ENCODE measurements at places on chromosomes 1 and 21.

DNA sequence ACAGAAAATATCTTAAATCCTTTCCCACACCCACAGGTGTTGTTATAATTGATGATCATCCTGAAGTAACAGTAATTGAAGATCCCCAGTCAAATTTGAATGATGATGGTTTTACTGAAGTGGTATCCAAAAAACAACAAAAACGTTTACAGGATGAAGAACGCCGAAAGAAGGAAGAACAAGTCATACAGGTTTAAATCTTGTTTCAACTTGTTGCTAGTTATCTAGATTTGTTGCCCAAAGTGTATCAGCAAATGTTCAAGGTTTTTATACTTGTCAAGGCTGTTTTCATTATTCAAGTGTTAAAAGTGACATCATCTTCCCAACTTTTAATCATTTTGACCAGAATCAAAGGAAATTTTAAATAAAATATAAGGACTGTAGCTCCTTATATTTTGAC, 64.7 kb downstream of the PRRC2C start:
- DNase-seq: no peak

GRCh38 chr1:104629589-104629988, 879.9 kb downstream of the AMY1C start:
- no peak for DNase-seq

DNA sequence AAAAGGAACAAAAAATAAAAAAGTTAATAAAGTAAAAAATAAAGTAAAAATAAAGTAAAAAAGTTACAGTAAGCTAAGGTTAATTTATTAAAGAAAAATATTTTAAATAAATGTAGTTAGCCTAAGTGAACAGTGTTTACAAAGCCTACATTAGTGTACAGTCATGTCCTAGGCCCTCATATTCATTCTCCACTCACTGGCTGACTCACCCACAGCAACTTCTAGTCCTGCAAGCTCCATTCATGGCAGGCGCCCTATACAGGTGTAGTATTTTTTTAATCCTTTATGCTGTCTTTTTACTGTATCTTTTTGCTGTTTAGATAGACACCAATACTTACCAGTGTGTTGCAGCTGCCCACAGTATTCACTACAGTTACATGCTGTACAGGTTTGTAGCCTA, 12.4 kb downstream of the ADAR start:
- DNase-seq: no peak

DNA sequence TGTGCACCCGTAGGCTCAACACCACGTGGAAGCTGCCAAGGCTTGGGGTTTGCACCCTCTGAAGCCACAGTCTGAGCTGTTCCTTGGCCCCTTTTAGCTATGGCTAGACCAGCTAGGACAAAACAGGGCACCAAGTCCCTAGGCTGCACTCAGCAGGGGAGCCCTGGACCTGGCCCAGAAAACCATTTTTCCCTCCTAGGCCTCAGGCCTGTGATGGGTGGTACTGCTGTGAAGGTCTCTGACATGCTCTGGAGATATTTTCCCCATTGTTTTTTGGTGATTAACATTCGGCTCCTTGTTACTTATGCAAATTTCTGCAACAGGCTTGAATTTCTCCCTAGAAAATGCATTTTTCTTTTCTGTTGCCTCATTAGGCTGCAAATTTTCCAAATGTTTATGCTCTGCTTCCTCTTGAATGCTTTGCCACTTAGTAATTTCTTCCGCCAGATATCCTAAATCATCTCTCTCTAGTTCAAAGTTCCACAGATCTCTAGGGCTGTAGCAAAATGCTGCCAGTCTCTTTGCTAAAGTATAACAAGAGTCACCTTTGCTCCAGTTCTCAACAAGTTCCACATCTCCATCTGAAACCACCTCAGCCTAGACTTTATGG, 69.0 kb upstream of the KRTAP19-8 start:
- no peak for DNase-seq

DNA sequence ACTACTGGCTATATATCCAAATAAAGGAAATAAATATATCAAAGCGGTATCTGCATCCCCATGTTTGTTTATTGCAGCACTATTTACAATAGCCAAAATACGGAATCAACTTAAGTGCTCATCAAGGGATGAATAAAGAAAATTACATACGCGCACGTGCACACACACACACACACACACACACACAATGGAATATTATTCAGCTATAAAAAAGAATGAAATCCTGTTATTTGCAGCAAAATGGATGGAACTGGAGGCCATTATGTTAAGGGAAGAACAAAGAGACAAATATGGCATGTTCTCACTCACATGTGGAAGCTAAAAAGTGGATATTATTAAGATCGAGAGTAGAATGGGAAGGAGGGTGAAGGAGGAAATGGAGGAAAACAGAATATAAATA, 20.2 kb downstream of the COPA start:
- no peak for DNase-seq

DNA sequence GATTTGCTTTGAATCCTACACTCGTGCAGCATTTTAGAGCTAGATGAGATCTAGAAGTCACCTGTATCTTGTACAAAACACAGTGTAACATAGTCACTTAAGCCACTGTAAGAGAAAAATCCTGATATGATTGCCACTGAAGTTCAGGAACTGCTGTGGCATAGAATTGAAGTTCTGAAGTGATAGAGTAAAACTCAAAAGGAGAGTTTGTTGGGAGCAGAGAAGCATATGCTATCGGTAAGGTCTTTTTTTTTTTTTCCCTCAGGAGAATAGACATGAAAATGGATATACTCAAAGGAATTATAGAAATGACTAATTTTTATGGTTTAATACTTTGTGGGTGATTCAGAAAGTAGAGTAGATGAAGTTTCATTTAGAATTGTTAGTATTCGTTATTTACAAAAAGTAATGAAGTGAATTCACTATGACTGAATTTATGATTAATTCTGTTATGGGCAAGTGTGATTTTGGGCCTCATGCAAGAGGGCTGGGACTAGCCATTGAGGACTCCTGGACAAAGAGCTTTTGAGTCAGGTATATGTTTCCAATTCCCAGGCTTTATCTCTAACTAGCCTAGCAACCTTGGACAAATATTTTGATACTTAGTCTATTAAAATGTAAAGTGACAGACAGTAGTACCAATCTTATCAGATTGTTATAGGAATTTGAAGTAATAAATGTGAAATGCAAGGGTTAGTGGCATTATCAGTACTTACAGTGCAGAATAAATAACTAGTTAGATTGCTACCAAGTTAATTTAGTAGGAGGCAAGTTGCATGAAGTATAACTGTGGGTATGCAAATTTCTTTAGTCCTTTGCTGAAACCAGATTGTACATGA, 3.1 kb downstream of the KCTD3 start:
- no peak for DNase-seq

DNA sequence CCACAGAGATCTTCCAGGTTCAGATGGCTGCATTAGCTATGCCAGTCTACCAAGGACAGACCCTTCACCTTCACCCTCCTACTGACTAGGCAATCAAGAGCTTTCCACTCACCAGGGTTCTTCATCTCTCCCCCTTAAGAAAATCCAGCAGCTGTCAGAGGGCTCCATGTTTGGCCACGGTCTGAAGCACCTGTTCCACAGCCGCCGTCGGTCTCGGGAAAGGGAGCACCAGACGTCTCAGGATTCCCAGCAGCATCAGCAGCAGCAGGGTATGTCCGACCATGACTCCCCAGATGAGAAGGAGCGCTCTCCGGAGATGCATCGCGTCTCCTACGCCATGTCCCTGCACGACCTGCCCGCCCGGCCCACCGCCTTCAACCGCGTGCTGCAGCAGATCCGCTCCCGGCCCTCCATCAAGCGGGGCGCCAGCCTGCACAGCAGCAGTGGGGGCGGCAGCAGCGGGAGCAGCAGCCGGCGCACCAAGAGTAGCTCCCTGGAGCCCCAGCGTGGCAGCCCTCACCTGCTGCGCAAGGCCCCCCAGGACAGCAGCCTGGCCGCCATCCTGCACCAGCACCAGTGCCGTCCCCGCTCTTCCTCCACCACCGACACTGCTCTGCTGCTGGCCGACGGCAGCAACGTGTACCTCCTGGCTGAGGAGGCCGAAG, 13.8 kb downstream of the TMCC2 start:
- no peak for DNase-seq

DNA sequence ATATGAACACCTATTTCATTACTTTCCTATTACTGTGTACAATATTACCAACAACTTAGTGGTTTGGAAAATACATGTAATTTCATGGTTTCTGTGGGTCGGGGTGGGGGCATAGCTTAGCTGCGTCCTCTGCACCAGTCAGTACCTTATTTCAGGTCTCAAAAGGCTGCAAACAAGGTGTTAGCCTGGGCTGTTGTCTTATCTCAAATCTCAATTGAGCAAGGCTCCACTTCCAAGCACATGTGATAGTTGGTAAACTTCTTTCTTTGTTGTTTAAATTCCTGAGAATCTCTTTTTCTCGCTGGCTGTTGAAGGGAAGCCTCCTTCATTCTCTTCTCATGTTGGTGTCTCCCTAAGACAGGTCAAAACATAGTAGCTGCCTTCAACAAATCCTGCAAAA, 485.4 kb downstream of the AMY1C start:
- no peak for DNase-seq

GRCh38 chr1:234529095-234529949, 50.3 kb upstream of the TARBP1 start:
- DNase-seq: no peak

DNA sequence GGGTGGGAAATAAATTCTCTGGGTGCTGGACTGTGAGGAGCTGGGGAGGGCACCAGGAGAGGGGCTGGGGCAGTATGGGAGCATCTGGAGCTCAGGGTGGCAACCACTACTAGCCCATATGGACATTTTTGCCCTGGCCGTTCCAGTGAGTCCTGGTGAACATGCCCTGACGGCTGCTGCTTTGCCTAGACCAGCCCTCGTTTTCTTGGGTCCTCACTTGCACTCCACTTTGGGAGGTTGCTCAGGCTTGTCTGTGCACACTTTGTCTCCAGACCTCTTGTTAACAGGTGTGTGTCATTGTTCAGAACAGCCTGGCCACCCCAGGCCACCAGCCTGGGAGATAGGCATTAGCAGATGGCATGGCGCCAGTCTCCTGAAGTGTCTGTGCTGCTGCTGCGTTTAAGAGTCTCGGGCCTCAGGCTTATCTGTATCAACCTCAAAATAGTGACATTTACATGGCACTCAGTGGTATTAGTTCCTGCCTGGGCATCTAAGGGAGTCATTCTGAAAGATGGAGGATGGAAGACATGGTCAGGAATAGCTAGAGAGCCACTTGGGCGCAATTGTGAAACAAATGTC, 190.5 kb downstream of the PTPRU start:
- no peak for DNase-seq

DNA sequence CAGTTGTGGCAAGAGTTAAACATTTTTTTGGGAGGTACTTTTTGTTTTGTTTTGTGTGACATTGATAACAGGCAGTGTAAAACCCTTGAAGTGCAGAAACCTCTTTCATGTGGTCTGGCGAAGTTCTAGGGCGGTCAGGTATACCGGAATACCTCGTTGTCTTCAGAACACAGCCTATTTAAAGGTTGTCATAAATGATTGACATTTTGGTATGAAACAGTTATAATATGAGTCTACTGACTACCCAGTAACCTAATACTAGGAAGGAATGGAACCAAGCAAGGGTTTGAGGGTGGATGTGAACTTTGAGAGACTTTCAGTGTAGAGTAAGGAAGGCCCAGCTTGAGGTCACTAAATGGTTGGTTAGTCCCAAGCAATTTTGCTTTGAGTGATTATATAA, 40.5 kb downstream of the PATJ start:
- no peak for DNase-seq

DNA sequence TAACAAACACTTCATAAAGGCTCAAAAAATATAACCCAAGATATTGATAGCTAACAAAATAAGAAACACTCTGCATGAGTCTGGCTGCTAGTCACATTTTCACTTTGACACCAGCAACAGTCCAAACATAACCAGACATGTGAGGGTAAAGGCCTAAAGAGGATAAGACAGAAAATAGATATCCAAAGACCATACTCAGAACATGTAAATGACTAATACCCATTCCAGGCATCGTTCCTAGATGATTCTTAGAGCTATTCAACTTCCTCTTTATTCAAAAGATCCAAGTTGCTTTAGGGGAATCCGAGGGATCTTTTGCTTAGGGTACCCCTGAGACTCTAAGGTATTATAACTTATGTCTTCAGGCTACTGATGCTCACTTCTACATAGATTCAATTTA, 5.1 kb downstream of the COL24A1 start:
- DNase-seq: no peak

- no peak for DNase-seq
These were observed 44.2 kb downstream of the SLC19A1 start for GRCh38 chr21:45497846-45498645.

DNA sequence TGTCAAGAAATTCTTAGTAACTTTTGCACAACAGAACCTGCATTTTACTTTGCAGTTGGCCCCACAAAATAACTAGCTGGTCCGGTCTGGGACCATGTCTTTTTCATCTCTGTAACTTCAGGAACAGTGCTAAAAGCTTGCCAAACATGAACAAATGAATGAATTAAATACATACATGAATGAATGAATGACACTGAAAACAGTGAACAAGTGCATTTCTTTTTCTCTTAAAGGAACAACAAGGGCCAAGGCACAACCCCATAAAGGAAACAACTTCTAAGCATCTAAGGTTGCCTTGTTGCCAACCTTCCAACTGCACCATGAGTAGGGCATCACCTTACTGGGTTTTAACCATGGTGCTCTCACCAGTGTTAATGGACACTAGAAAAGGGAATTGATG, 534.4 kb upstream of the PKN2 start:
- DNase-seq: no peak

GRCh38 chr1:63274371-63274770, 48.0 kb upstream of the FOXD3 start:
- DNase-seq: no peak

- no peak for DNase-seq
These were observed 61.2 kb upstream of the VTCN1 start for GRCh38 chr1:117271959-117272358.

- DNase-seq: no peak
These were observed 18.6 kb downstream of the SPOCD1 start for GRCh38 chr1:31797216-31797615.

DNA sequence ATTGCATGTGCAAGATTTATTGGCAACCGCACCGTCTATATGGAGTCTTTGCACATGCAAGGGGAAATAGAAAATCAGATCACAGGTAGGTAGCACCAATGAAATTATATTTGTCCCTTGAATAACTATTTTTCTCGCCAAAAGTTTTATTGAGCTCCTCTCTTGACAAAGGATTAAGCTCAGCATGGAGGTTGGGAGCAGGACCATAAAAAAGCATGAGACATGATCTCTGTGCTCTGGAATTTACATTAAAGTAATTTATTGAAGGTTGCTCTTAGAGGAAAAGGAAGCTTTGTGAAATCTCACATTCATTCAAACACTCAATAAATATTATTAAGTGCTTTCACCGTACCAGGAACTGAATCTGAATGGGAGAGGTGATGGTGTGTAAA, 66.0 kb upstream of the UBE2U start:
- no peak for DNase-seq

DNA sequence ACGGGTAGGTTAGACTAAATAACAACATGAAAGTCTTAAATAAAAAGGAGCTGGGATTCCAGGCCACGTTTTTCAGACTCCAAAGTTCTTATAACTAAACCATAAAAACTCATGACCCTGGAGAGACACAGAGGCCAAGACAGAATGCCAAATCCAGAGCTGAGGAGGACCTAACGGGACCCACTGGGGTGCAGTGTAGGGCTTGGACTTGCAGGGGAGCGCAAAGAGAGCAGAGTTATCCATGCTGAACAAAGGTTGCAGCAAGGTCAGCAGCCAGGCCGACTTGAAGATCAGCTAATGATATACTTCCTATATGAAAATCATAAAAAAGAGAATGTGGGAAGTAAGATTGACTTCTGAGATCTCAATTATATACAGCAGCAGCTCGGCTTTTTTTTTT, 237.1 kb downstream of the TM2D1 start:
- no peak for DNase-seq

- DNase-seq: no peak
These were observed 37.5 kb downstream of the SPAG17 start for GRCh38 chr1:118147522-118147921.
